SK-MEL-5 (cell line): ENCODE measurements at places on chromosomes 1 and 21. TPM values are rescaled to one million over a fixed set of nuclear protein-coding genes. Genes with fewer than 3 reads are reported as not detected.

GRCh38 chr1:169078163-169078883 lies 28.2 kb upstream of the ATP1B1 start:
- no peak for DNase-seq

The MAP10 gene
- 0.05 and 0.29 TPM in 2 replicates for total RNA-seq

- DNase-seq = no peak
Observed at GRCh38 chr1:4733446-4734177, 79.2 kb downstream of the AJAP1 start.

- DNase-seq = no peak
Observed at GRCh38 chr1:84907095-84907827, 14.3 kb upstream of the LPAR3 start.

- DNase-seq = no peak
Observed at GRCh38 chr1:182164273-182164672, 102.8 kb upstream of the ZNF648 start.

GRCh38 chr1:67427947-67428346 lies 2.3 kb downstream of the SERBP1 start:
- DNase-seq = no peak

The FAM72C gene
- 3.6 and 4.7 TPM in 2 replicates for total RNA-seq

DNA sequence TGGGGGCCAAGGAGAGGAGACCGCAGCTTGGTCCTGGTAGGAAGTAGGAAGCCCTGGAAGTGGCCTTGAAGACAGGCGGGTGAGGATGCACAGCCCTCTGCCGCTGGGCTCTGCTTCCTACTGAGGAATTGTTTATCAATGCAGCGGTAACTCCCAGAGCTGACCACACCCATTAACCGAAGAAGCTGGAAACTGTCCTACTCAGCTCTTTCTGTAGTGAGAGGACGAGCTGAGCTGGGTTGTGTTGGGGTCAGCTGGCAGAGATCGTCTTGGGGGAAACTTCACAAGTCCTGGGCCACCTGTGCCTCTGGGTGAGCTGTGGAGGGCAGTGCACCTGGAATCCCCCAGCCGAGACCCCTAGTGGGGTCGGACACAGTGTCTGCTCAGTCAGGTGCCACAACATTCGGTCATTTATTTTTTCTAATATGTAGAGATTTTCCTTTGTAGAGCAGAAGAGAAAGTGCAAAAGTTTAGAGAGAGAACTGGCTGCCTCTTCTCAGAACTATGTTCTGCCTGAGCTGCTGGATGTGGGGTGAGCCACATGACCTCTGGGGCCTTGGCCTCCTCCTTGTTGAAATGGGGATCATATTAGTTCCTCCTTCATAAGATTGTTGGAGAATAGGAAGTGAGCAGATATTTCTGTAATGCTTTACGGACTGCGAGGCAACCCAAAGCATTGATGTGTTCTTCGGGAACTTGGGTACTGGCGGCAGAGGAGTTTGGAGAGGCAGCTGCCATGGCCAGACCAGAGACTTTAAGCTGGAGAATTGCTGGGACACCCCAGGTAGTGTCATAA lies 3.6 kb downstream of the NECAP2 start:
- no peak for DNase-seq

DNA sequence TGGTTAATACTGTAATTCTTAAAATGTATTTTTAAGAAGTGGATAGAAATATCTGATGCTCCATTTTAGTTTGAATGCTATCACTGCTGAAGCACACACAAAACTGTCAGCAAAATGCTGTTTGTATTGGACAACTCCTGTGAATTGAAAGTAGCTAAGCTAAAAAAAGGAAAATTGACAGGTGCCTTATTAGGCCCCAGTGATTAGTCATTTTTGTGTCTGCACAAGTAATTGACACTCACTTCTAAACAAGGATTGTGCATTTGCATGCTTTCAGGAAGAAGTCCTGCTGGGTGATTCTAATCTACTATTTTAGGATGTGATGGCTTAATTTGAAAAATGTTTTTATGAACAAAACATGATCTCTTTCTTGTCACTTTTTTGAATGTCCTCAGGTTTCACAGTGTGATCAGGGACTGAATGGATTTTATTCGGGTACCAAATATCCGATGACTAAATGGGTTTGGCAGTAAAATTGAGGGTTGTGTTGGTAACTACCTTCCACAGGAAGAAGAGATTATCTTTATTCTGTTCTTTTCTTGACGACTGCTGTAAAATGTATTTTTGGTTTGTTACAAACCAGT lies 13.0 kb upstream of the MAP3K7CL start:
- DNase-seq = no peak

DNA sequence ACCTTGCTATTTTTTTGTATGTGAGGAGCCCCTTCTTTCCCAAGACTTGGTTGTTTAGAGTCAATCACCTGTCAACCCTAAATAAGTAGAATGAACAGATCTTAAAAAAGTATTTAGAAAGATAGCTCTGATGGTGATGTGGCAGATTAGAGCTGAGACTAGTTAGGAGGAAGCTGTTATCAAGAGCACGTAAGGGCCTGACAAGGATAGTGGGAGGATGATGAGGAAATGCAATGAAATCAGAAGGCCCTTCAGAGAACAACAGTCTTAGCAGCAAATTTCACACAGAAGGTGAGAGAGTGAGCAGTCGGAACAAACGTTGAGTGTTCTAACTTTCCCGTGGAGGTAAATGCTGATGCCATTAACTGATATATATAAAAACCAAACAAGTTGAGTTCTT lies 15.9 kb upstream of the S1PR1 start:
- DNase-seq = no peak

- DNase-seq = peak; percentile 80
Observed at GRCh38 chr1:113042285-113043143, 30.5 kb upstream of the LRIG2 start.

The CTTNBP2NL gene
- 2.8 and 3.4 TPM in 2 replicates for total RNA-seq

The SPRR2F gene
- total RNA-seq = 0.18 and 0.51 TPM in 2 replicates

GRCh38 chr1:1060281-1061000 lies 13.7 kb downstream of the RNF223 start:
- no peak for DNase-seq

DNA sequence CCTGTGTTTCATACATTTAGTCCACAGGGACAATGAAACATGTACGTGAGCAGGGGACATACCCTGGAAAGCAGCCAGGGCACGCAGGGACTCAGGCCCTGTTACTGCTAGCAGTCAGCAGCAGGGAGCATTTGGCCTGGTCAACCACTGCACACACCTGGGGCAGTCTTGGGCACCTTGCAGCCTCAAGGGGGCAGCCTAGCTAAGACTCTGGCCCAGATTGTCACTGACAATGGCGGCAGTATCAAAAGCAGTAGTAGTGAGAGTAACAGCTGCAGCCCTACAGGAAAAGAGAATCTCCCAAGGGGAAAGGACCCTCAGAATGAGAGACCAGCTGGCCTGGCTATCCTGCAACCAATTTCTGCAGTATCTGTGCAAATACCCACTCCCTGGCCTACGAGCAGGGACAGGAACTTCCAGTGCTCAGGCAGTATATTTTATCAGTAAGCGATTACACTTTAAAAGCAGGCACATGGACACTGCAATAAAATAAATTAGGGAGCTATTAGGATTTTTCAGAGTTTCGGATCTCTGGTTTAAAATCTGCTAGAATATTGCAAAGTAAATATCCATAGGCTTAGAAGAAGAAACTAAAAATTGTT lies 475.6 kb downstream of the LTN1 start:
- DNase-seq = peak; percentile 71

DNA sequence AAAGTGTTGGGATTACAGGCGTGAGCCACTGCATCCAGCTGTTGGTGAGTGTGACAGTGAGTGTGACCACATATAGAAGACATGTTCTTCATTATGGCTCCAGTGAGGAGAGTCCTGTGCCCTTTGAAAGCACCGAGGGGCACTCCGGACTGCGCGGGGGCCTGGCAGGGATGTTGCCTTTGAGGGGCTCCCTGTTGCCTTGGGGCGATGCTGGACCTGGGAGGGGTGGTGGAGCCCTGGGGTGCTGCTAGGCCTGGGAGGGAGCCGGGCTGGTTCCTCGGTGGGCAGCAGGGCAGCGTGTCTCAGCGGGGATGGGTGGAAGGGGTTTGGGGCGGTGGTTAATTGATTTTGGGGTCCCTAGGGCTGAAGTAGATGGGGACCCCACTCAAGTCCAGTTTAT lies 25.5 kb downstream of the CFAP74 start:
- no peak for DNase-seq
